ENCODE measurements at places on chromosomes 11 and 22. TPM values are rescaled to one million over a fixed set of nuclear protein-coding genes. Genes with fewer than 3 reads are reported as not detected.

MMP27 gene
- not detected for total RNA-seq

INSC gene
- total RNA-seq: 0.17 TPM

ST14 gene
- total RNA-seq: not detected

CTSD gene
- total RNA-seq: 453 TPM

BEST1 gene
- total RNA-seq: 1.5 TPM

CABP7 gene
- total RNA-seq: not detected

MMP8 gene
- not detected for total RNA-seq

ASRGL1 gene
- total RNA-seq: 0.68 TPM

APOL6 gene
- 9.3 TPM for total RNA-seq

All from pericardium fibroblast (primary cell).